Hepatocyte (in vitro differentiated cells): ENCODE measurements at places on chromosomes 2 and 18.

DNA sequence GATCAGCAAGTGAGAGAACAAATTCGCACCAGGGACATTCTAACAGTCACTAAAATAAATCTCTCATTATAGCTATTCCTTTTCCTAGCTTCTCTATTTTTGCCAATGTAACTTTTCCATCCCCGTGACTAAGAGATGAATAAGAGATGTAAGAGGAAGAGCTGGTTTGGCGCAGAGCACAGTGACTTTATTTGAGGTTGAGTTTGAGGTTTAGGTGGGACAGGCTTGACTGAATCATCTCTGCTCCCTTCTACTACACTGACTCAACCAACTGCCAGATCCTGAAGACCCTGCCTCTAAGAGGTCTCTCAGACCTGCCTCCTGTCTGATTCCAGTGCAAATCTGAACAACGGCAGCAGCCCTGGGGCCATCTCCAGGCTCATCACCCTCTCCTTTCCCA lies 28.0 kb downstream of the RFX8 start:
- DNase-seq = no peak

GRCh38 chr2:165640247-165640929 lies 153.7 kb downstream of the GALNT3 start:
- DNase-seq = no peak

DNA sequence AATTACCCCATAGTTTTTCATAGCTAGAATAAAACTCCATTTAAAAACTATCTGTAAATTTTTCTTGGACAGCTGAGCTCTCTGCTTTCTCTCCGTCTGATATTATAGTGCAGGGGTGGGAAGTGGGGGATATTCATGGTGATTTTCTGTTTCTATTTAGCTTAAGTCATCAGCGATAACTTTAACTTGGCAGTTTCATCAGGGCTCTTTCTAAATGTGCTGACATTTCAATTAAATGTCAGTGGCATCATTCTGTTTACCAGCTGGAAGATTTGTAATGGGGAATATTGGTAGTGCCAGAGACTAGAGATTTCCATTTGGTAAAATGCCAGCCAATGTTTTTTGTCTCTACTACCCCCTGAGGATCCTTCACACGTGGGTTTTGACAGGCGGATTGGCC lies 53.5 kb upstream of the CAPN13 start:
- DNase-seq = no peak

DNA sequence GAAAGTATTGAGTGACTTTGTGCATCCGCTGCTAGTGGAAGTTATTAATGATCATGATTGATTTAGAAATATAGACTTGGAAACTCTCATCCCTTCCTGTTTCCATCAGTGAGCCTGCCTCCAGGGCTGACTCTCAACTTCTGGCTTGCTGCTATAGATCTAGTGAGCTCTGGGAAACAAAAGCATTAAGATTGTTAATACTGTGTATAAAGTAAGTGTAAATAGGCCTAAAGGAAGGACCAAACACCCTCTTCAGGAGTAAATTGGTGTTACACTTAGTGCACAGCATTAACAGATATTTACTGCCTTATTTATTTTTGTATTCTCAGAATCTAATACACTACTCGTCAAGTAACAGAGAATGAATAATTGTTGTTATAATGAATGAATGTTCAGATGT lies 285.6 kb downstream of the THSD7B start:
- no peak for DNase-seq

GRCh38 chr2:151860613-151861146 lies 32.5 kb upstream of the ARL5A start:
- DNase-seq = no peak

DNA sequence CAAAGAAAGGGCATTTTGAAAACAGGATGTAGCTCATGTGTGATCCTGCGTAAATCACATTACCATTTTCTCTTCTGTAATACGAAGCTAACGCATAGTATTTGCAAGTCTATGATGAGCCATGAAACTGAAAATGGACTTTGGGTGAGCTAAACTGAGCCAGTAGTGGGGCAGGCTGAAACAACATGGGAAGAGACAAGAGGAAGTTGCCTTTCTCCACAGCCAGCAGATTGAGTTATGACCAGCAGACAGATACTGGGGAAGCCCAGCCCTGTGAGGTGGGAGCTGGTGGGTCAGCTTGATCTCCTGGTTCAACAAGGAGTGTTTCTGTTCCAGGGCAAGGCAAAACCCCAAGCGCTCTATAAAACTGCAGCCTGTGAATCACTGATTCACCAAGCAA lies 11.8 kb downstream of the CYRIA start:
- DNase-seq = no peak

DNA sequence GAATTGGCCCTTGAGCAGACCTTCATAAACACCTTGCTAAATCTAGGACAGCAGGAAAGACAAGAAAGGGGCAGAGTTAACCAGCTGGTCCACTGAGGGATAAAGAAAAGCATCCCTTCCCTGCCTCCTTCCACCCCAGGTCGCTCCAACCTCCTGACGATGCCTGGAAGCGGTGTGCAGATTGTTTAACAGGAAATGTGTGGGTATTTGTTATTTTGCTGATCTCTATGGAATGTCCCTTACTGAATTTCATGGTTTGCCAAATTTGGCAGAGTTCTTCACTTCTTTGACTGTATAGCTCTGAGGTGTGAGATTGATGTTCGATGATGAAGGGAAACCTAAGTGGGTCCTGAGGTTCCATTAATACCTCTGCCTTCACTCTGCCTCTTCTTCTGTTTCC lies 72.9 kb downstream of the MAP3K20 start:
- no peak for DNase-seq

- DNase-seq = no peak
Measured at GRCh38 chr2:157839822-157840221, 36.3 kb downstream of the ACVR1 start.

DNA sequence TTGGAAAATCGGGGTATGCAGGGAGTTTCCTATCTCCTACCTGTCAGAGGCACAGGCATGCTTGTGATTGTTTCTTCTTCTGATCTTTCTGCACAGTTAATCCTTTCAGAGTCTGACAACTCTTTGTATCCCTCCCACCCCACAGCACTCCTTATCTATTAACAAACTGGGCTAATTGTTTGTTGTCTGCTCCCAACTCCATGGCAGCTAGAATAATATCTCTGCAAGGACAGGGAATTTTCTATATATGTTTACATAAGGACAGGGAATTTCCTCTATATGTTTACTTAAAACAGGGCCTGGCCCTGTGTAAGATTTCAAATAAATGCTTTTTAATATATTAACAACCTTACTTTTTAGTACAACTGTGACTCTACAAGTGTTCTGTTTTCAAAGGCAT lies 36.0 kb upstream of the VRK2 start:
- DNase-seq = peak; percentile 11

GRCh38 chr2:157431176-157431575 lies 12.7 kb downstream of the CYTIP start:
- no peak for DNase-seq

- no peak for DNase-seq
Measured at GRCh38 chr18:63199743-63200241, 119.8 kb downstream of the BCL2 start.

DNA sequence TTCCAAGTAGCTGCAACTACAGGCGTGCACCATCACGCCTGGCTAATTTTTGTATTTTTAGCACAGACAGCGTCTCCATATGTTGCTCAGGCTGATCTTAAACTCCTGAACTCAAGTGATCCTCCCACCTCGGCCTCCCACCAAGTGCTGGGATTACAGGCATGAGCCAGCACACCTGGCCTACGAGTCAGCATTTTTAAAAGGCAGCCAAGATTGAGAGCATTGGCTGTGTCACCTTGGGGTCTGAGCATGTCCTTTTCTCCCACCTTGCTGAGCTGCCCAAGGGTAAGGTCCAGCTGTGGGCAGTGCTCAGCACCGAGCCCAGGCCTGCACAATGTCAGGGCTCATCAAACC lies 142.8 kb upstream of the LMAN1 start:
- no peak for DNase-seq

GRCh38 chr2:185862657-185863398 lies 124.2 kb downstream of the FSIP2 start:
- no peak for DNase-seq

DNA sequence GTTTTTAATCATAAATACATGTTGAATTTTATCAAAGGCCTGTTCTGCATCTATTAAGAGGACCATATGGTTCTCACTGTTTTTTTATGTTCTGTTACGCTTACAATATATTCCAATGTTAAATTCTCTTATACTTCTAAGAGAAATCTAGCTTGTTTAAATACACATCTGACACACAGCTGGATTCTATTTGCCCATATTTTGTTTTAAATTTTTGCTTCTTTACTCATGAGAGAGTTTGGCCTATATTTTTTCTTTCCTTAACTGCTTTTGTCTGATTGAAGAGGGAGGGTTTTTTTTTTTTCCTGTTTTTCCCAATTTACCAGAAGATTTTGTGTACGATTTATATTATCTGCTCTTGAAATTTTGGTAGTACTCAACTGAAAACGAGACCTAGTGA lies 34.9 kb downstream of the RNF144A start:
- no peak for DNase-seq

DNA sequence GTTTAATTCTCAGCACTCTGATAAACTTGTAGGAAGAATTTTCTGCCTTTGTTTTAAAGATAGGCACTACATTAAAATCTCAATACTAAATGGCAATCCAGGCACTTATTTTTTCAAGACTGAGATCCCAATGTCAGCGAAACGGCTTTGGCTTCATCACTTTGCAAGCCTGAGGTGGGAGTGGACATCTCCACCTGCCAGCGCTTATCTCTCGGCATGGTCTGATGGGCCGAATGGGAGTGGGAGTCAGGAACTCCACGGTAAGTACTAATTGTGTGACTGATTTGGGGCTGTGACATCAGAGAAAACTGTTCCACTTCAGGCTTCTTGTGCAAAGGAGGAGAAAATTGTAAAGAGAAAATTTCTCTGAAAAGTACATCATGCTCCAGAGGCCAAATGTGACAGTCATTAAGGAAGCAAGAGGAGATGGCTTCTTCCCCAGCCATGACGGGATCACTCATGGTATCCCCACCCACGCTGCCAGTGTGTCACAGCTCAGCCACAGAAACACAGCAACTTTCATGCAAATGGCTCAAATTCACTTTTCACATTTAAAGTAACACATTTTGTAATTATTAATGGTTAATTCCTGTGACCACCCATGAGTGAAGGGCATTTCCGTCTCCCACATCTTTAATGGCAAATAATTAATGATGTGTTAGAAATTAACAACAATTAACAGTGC lies 385.5 kb upstream of the HNRNPA3 start:
- DNase-seq = no peak

- DNase-seq = no peak
Measured at GRCh38 chr2:44939106-44940048, 2.1 kb upstream of the SIX3 start.

GRCh38 chr2:31386648-31387047 lies 27.9 kb downstream of the XDH start:
- DNase-seq = no peak

- DNase-seq = peak; percentile 75
Measured at GRCh38 chr18:57833441-57834101, 30.5 kb upstream of the ATP8B1 start.

GRCh38 chr2:67571785-67572718 lies 174.9 kb downstream of the ETAA1 start:
- DNase-seq = peak; percentile 35

GRCh38 chr2:9763356-9764152 lies 79.7 kb upstream of the TAF1B start:
- DNase-seq = peak; percentile 59

DNA sequence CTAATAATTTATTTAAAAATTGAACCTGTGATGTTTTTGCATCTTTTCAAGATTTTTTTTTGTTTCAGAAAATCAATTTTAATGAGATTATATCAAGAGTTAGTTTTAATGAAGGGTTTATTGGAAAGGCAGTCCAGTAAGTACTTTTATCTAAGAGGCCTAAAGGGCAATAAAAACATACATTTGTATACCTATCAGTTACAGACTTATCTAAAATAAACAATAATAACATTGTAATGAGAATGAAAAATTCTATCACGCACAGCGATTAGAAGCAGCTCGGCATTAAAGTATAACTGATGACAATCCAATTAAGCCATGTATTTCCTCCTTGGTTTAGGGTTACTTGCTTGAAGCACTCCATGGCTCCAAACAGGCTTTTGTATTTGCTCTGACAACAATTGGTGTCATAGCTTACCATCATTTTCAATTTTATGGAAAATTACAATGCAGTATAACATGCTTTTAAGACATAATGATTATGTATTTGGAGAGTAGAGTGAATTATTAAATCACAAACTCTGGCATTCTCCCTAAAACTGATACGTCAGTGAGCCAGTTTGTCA lies 629.4 kb downstream of the TSN start:
- DNase-seq = no peak

DNA sequence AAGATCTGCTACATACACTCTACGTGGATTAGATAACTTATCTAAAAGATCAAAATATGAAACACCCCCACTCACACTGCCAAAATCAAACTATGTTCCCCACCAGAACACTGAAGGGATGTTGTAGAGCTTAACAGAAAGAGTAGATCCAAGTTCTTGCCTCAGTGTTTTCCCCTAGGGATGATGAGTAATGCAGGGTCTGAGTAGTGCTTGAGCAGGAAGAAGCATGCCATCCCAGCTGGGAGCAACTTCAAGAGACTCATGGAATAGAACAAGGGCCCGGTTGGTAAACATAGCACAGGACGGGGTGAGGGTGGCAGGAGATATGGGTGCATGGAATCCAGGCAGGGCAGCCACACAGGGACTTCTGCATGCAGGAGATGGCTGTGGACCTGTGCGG lies 74.3 kb downstream of the SNTG2 start:
- no peak for DNase-seq

DNA sequence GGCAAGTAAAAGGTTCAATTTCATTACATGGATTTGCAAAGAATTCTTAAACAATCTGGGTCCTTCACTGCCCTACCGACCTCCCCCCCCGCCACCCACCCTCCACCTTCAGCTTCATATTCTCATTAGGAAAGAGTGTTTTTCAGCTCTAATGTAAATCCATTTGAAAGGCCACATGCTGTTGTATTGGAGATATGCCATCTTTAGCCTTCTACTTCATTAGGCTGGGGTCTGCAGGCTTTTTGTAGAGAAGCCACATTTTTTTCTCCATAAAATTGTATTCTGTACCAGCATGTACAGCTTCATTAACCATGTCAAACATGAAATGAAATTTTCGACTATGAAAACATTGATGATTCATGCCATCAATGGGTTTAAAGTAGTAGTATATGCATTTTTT lies 42.8 kb upstream of the THUMPD2 start:
- DNase-seq = no peak

DNA sequence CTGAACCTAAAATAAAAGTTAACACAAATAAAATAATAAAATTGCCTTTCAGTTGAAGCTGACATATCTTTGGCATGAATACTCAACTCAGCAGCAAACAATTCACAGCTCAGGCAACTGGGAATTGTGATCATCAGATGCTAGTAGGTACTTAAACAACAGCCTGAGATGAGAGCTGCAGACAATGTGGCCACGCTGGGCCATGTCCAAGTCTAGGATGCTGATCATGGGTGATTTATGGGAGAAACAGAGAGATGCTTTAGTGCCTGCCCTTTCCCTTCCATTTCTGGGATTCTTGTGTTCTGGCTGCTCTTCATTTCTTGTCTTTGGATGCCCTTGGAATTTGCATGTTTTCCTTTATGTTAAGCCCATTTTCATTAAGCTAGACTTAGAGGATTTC lies 212.4 kb upstream of the CWC22 start:
- DNase-seq = no peak

GRCh38 chr2:26144953-26145680 lies 27.8 kb upstream of the GAREM2 start:
- peak; percentile 73 for DNase-seq

- no peak for DNase-seq
Measured at GRCh38 chr2:77866661-77867060, 344.5 kb upstream of the LRRTM4 start.
